Right ventricle myocardium superior (tissue), 1 donor: ENCODE measurements at places on chromosomes 3 and 15. TPM values are rescaled to one million over a fixed set of nuclear protein-coding genes. Genes with fewer than 3 reads are reported as not detected.

GRCh38 chr3:22734756-22735155 is 468.4 kb upstream of the UBE2E2 start:
- no peak for DNase-seq

GRCh38 chr3:155416500-155417118 is 123.1 kb upstream of the STRIT1 start:
- DNase-seq = no peak

DNA sequence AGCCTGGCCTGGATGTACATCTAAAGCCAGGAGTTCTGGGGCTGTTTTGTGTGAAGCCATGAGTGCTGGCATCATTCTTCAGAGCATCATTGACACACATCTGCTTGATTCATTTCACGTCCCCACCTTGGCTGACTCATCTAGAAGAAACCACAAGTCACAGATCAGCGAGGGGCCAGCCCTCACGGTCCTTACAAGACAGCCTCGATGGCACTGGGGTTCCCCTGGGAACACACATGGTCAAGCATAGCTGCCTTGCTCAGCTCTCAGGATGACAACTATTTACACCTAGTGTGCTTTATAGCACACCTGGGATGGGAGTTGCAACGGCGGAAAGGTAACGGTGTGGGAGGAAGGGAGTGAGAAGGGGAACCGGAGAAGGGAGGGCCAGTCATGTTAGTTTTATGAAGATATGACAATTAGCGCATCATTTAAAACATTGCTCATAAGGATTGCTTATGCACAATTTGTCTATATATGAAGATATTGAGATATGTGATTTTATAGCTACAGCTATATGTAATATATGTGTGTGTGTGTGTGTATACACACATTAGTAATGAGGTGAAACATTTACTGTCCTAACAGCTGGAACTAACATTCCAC is 227.1 kb downstream of the RPLP1 start:
- no peak for DNase-seq

- DNase-seq = no peak
These were observed 109.8 kb downstream of the EEFSEC start for GRCh38 chr3:128263118-128263517.

The PRKAR2A gene
- total RNA-seq = 50.0 TPM

DNA sequence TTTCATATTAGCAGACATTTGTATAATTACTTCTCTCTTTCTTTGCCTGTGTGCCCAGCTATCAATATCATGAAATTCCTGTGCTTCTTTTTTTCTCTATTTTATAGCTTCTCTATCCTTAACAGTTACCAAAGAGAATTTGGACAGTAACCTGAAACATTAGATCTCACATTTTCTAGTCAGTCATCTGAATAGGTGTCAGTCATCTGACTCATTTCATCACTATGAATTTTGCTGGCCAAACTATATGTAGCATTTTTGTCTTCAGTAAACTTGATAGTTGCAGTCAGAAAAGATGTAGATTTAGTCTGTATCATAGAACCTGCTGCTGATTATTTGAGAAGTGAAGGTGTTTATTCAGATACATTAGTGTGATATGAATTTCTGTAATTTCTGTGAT is 52.6 kb downstream of the HMG20A start:
- no peak for DNase-seq

DNA sequence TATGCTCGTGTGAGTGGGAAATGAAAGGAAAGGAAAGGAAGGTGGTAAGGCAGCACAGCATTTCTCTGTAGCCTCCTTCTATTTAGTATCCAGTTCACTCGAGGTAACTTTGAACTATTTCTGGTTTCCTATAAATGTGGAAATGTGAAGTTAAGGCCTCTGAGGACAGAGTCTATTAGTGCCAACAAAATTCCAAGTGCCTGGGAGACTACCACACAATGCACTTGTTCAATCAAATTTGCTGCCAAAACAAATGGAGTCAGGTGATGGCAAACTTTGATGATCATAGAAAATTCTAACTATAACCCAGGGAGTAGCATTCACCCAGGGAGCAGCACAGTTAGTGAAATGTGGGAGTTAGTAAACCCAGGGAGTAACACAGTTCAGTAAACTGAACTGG is 155.1 kb downstream of the ALCAM start:
- DNase-seq = no peak

DNA sequence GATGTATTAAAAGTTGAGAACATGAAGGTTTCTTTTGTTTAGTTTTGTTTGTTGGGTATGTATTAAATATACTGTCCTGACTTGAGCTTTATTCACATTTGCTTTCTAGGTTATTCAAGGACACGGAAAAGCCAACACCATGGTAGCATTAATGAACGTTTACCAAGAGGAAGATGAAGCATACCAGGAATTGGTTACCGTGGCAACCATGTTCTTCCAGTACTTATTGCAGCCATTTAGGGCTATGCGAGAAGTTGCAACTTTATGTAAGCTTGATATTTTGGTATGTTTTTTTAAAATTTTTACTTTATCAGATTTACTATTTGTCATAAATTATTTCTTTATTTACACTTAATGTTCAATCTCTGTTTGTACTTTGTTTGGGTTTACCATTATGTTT is 3.6 kb downstream of the WHAMM start:
- no peak for DNase-seq

GRCh38 chr3:179184826-179185225 is 36.7 kb downstream of the PIK3CA start:
- DNase-seq = no peak

The CCR3 gene
- not detected for total RNA-seq

- DNase-seq = no peak
These were observed 11.2 kb downstream of the PYGO1 start for GRCh38 chr15:55576943-55577342.

GRCh38 chr15:94297558-94297957 is 66.2 kb downstream of the MCTP2 start:
- no peak for DNase-seq

DNA sequence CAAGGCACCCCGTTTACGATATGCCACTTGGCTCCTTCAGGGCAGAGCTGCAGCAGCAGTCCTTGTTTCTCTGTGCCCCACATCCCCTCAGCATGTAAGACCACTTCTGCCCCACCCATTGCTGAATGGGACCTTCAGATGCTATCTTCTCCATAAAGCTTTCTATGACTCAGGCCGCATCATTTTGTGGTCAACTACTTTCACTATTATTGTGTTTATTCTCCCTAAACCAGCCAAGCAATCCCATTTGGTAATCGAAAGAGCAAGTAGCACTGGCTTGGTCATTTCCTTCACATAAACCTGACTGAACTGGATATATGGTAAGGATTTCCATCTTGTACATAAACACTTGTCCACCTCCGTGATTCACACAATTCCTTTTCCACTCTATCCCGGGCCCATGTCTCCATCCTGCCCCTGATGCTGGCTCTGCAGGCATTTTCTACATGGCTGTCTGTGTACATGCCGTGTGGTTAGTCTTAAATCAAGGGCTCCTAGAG is 25.7 kb downstream of the LIPC start:
- DNase-seq = no peak

DNA sequence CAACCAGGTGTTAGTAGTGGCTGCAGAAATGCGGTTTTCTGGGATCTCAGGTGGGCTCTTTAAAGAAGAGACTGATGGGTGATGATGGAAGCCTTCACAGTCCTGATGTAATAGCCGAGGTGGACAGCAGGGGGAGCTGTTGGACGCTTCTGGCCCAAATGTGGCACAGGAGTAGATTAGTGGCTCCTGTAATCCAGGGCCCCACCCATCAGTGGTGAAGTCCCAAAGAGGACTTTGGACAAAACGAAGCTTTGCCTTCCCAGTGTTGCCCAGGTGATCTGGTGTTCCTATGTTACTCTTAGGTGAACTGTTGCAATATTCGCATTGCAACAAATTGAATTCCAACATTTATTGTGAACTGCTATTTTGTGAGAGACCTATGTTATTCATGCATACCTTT is 31.8 kb upstream of the MYZAP start:
- peak; percentile 83 for DNase-seq

The MYO5C gene
- total RNA-seq = 2.3 TPM

GRCh38 chr3:10389995-10390394 is 69.1 kb upstream of the SEC13 start:
- DNase-seq = no peak

The CAMK2N2 gene
- total RNA-seq = not detected

GRCh38 chr15:62118520-62119226 is 46.4 kb downstream of the C2CD4B start:
- DNase-seq = no peak

GRCh38 chr3:154598166-154598565 is 168.2 kb upstream of the GPR149 start:
- no peak for DNase-seq

DNA sequence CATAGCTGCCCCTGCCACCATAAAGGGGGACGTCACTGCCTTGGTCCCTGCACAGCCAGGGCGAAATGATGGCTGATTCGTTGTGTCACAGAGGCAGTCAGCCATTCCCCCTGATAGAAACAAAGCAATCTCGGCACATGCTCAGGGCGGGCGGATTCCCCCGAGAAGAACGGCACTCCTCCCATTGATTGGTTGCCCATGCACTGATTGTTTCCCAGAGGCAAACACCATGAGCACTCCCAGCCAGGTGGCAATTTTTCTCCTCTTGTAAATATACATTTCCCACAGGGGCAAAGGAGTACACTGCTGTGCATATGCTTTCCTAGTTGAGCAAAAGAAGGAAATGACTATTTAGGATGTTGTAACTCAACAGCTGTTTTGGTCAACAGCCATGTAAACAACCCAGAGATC is 56.5 kb downstream of the KY start:
- no peak for DNase-seq

The HHLA2 gene
- not detected for total RNA-seq

GRCh38 chr3:37535526-37536432 is 325.9 kb upstream of the CTDSPL start:
- DNase-seq = peak; percentile 61

DNA sequence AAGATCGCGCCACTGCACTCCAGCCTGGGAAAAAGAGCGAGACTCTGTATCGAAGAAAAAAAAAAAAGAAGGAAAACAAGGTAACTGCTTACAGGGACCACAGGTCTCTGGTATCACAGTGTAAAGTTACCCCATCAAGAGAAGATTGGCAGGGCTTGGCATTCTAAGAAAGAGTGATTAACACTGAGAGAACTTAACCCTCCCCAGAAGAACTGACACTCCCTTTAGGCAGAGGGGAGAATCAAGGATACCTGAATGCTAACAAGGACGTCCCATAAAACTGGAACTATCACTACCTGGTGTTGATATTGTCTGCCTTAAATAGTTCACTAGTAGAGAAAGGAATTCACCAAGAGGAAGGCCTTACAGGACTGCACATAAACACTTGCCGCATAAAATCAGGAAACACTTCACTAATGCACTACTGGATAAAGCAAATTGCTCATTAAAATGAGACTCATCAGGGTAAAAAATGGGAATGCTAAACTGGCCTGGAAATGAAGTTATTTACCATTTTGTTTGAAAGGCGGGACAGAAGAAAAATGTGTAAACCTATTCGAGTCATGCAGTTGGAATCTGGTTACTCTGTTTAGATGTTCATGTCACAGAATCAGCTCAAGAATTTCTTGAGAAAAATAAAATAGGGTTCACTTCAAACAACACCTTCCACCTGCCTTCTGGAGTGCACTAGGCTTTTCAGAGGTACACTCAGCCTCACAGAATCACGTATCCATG is 121.6 kb downstream of the FOXP1 start:
- DNase-seq = no peak

The DHX30 gene
- total RNA-seq = 45.3 TPM

DNA sequence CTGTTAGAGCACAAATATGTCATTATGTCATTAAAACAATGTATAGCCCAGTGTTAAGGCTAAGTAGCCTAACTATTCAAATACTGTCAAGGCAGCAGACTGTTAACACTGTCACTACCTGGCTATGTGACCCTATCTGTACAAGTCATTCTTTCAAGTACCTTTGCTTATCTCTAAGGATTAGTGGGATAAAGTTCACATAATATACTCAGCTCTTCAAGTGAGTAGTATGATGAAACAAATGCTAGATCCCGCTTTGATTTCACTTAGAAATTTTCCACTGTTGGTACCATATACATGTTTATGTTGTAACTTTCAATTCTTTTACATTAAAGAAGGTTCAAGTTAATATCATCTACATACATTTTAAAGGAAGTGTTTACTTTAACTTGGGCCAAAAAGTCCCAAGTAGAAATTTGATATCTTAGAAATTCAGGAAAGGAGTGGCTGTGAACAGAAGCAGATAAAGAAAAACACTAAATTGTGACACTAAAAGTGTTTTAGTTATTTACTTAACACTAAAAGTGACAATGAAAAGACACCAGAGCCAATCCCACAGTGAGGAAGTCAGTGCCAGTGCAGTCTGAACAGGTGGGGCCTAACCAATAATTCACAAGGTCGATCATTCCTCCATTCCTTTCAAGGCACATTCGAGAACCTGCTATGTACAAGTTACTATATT is 4.8 kb upstream of the RFX7 start:
- no peak for DNase-seq

- DNase-seq = no peak
These were observed 884 bp upstream of the GLYCTK start for GRCh38 chr3:52286777-52287110.

DNA sequence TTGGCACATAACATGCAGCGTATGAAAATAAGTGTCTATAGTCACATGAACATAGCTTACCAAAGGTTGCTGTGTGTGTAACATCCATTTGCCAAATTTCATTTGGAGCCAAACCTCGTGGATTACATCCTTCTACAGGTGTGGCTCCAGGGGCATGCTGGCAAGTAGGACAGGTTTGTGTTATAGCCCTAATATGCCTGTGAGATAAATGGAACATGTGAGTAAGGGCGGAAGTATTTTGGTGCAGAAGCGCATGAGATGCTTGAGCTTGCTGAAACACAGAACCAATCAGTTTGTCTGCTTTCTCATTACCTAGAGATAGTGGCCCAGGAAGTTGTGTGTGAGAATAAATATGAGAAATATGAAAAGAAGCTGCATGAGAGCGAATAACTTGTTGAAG is 21.8 kb upstream of the XCR1 start:
- no peak for DNase-seq

The FAM107A gene
- total RNA-seq = 95.2 TPM

DNA sequence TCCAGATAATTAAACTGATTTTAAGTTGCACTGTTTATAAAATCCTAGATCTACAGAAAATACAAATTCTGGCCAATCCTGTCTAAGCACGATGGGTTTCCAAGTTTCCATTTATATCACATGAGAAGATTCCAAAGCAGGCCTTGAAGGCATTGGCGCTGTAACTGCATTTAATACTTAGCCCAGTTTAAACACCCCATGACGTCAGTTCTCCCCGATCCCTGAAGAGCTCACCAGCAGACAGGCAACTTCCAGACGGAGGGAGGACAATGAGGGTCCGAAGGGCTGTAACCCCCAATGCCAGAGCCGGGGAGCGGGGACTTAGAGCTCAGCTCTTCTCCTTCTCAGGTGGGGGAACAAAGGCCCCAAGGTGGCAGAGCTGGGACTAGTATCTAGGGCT is 117.3 kb downstream of the XXYLT1 start:
- DNase-seq = no peak

The CEMIP gene
- not detected for total RNA-seq

The KBTBD13 gene
- total RNA-seq = 9.4 TPM

- no peak for DNase-seq
These were observed 63.4 kb downstream of the TPRG1 start for GRCh38 chr3:189235214-189235613.

The PARP15 gene
- 0.40 TPM for total RNA-seq

The ACKR2 gene
- 0.43 TPM for total RNA-seq
